ENCODE measurements at places on chromosomes 7 and 10.
A peak's percentile ranks its signal among the peaks of the same experiment; 100 is the strongest.

GRCh38 chr10:66209025-66209424 lies 716.8 kb upstream of the LRRTM3 start:
- DNase-seq, result no peak

DNA sequence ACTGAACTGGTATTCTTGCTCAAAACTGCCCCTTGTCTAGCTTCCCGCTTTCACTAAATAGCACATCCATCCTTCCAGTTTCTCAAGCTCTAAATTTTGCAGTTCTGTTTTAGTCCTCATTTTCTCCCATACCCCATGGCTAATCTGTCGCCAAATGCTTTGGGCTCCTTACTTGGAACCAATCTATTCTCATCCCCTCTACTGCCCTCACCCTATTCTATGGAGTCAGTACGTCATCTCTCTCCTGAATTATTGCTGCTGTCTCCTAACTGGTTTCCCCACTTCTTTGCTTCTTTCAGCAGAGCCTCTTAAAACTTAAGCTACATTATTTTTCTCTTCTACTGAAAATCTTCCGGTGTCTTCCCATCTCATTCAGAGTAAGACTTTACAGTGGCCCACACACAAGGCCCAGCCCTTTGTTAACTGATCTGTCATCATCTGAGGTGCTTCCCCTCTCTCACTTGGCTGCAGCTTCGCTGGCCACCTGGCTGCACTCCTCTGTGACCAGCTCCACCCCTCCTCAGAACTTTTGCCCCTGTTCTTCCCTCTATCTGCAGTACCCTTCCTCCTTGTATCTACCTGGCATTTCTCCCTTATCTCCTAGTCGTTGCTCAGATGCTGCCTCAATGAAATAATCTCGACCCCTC lies 9.9 kb downstream of the STARD3NL start:
- no peak for DNase-seq

GRCh38 chr10:16481052-16481728 lies 40.5 kb downstream of the C1QL3 start:
- DNase-seq, result no peak

DNA sequence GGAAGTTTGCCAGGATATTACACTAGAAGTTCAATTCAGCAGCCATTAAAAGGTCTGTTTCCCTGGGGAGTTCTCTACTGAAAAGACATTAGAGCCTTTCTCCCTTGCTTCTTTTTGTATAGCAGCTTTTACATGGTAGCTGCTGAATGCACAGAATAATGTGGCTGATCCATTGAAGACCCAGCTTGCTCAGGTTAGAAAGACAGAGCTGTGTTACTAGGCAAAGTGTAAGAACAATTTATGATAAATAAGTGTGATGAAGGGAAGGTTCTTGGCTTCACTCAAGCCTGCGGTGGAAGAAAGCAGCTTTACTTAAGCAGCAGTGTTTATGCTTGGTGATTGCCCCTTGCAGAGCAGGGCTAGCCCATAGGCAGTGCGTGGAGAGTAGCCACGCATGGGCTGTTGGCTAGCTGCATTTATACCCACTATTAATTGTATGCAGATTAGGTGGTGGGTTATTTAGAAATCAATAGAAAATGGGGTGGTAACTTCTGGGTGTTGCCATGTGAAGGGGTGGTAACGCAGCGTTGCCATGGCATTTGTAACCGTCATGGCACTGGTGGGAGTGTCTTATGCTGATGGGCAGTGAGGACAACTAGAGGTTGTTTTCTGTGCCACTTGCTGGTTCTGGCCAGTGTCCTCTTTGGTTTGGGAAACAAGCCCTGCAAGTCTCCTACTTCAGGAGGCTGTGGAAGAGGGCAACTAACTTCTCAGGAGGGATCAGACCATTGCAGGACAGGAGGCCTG lies 942.9 kb downstream of the NRG3 start:
- no peak for DNase-seq

- no peak for DNase-seq
Measured at GRCh38 chr7:74656441-74656836, 1.1 kb upstream of the GTF2I start.

DNA sequence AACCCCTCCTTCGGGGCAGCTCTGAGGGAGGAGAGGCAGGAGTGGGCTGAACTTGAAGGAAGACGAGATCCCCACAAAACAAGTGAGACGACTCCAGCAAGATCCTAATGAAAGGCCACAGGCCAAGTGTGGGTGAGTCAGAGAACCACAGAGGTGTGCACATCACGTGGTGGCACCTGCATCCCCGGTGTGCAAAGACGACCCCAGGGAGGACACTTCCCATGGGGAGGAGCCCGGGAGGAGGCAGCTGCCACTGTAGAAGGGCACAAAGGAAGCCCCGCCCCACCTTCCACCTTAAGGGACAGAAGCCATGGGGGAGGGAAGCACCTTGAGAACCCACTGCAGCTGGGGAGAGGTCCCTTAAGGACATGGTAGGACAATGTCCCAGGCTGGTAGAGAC lies 45.7 kb downstream of the ESYT2 start:
- no peak for DNase-seq

- DNase-seq, result no peak
Measured at GRCh38 chr10:3873728-3874461, 88.9 kb upstream of the KLF6 start.

- DNase-seq, result peak; percentile 28
Measured at GRCh38 chr10:15370856-15371701, at the start of gene FAM171A1. Gene FAM171A1 (minus strand): TSS chr10:15371289. CDS start chr10:15371052, 237 bp downstream.

- no peak for DNase-seq
Measured at GRCh38 chr7:66899552-66900280, 21.3 kb upstream of the TMEM248 start.

DNA sequence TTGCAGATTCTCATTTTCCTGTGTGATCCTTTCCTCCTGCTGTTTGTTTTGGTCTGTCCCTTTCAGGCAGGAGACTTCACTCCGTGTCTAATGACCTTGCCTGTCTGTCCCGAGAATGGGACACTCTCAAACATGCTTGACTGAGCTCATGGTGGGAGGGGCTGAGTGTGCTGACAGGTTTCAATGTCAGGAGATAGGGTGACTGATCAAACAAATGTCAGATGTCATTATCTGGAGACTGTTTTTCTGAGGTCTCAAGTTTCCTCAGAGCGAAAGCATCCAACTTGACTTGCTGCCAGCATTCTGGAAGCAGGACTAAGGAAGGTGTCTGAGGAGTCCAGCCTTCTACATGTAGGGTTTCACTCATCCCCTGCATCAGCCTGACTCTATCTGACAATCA lies 228.8 kb upstream of the KIAA1217 start:
- no peak for DNase-seq

GRCh38 chr7:121433775-121434174 lies 37.7 kb upstream of the FAM3C start:
- DNase-seq, result no peak

DNA sequence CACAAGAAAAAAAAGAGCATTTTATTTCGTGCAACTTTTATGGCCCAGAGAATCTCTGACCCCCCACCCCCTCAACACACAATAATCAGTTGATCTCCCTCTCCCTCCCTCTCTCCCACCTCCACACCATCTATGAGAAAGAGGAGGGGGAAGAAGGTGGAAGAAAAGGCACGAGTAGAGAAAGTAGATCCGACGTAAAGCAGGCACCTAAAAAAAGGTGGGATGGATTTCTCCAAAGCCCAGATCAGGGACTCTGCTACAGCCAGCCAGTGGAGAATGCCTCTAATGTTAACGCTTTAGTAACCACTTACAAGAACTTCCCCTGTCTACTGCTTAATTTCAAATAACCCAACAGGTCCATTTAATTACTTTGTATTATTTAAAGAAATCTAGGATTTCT lies 24.4 kb downstream of the KMT2C start:
- no peak for DNase-seq

DNA sequence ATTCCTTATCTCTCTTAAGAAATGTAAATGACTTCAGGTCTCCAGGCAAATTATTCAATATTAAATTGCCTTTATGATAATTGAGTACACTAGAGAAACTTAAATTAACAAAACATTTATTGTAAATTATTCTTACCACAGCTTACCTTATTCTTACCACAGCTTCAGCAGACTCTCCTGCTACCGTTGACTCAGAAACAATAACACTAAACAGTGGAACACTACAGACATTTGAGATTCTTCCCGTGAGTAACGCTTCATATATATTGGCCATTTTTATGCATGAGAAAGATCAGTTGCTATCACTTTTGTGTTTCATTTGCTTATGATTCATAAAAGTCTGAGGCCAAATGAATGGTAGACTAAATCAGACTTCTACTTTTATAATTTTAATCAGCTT lies 28.7 kb downstream of the TMEM243 start:
- no peak for DNase-seq

DNA sequence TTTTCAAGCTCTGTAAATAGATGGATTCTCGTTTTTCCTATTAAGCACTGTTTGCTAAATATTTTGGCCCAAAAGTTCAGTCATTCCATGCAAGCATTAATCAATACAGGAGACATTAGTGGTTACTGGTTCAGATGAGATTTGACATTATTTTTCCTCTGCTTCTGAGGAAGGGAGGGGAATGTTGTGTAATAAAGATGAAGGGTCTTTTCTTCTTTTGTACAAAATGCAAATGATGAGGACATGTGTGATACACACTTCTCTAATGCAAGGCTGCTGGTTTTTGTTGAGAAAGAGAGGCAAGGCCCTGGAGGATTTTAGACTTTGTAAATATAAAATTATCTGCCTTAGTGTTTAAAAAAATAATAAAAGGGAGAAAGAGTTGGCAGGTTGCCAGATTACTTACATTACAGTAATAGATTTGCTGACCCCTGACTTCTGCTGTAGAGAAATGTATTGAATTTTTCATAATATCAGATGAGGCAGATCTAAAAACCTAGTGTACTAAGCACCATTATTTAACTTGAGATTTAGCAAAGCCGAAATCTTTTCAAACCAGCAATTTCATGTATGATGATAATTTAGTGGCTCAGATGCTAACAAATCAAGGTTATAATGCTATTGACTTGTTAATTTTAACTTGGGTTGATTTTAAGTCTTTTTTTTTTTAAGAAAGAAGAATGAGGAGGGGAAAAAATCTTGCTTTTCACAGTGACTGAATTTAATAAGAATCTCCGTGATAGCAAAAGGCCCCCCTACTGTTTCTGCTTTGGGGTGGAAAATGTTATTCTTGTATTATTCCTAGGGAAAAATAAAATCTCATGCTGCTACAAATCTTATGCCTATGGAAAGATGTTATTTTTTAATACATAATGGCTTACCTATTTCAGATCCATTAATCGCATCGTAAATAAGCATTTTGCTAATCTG lies 180.1 kb downstream of the ARID5B start:
- DNase-seq, result no peak

DNA sequence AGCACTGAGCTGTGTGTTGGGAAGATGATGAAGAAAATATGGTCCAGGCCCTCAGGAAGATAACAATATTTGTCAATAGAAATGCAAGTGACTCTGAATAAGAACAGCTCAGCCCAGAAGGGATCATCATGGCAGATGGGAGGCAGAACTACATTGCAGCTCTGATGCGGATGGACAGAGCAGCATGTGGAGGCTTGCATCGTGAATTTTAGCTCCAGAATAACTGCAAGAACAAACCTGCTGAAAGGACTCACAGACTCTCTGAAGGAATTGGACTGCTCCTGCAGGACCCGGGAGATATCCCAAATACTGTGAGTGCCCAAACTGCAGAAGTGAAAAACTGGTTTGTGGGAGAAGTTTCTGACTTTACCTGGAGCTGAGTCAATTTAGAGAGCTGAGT lies 80.6 kb upstream of the LAMB4 start:
- no peak for DNase-seq

- no peak for DNase-seq
Measured at GRCh38 chr10:60955316-60955715, 11.3 kb upstream of the RHOBTB1 start.

- DNase-seq, result no peak
Measured at GRCh38 chr7:79512261-79512660, 58.8 kb upstream of the MAGI2 start.

- no peak for DNase-seq
Measured at GRCh38 chr10:6446711-6447110, 133.4 kb downstream of the PRKCQ start.

DNA sequence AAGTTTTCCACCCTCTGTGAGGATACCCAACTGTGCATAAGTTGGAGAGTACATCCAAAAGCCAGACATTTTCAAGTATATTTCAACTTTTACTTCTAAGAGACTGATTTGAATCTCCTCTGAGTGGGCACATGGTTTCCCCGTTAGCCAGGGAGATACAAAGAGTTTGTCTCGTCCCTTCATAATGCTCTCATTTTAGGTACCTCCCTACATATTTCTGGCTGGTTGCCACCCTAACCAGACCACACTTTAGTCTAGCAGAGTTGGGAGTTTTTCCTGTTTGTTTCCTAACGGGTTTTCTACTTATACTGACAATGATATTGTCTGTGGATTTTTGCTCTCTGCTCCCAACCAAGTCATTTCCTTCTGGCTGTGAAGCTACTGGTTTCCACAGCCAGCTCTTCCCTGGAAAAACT lies 180.3 kb downstream of the CCDC71L start:
- no peak for DNase-seq

- no peak for DNase-seq
Measured at GRCh38 chr10:105656856-105657255, 1015.8 kb downstream of the SORCS3 start.

DNA sequence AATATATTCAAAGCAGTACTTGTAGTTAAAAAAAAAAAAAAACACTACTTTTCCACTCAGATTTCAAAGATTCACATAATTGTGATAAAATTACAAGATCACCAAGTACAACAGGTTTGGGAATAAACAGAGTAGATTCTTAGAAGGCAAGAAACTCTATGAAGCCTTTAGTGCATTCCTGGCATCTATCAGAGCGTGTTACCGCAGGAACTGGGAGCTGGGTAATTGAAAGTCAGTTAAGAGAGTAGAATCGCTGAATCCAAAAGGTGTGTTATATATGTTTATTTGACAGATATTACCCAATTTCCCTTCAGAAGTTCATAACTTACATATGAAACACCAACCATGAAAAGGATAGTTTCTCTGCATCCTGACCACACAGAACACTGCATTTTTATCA lies 159.2 kb upstream of the PLXNA4 start:
- DNase-seq, result no peak

GRCh38 chr7:21318916-21319270 lies 109.0 kb upstream of the SP4 start:
- no peak for DNase-seq

DNA sequence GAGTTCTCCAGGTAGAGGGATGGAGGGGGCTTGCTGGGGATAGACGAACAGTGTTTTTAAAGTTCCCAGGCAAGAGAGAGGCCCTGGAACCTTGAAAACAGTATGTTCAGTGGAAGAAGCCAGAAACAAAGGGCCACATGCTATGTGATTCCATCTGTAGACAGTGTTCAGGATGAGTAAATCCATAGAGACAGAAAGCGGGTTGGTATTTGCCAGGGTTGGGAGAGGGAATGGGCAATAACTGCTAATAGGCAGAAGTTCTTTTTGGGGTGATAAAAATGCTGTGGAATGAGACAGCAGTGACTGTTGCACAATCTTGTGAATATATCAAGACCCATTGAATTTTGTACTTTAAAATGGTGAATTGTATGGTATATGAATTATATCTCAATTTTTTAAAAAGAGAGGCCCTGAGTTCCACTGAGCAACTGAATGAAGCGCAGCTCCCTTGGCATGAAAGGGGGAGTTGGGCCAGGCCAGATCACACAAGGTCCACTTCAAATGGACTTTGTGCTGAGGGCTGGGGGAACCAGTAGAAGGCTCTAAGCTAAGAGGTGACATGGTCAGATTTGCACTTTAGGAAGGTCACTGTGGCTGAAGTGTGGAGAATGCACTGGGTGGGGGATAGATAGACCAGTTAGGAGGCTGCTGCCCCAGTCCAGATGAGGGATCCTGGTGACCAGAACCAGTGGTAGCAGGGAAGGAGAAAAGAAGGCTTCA lies 34.0 kb downstream of the LEP start:
- DNase-seq, result no peak

Measured in stimulated activated CD4-positive, alpha-beta T cell treated with anti-CD3 and anti-CD28 coated beads, Interleukin-15, amount 100 ng/mL, for 48 hours (primary cell).